ENCODE measurements at places on chromosomes 5 and 9.
A peak's percentile ranks its signal among the peaks of the same experiment; 100 is the strongest.

- no peak for DNase-seq
Measured at GRCh38 chr5:74976651-74977050, 75.7 kb downstream of the GCNT4 start.

DNA sequence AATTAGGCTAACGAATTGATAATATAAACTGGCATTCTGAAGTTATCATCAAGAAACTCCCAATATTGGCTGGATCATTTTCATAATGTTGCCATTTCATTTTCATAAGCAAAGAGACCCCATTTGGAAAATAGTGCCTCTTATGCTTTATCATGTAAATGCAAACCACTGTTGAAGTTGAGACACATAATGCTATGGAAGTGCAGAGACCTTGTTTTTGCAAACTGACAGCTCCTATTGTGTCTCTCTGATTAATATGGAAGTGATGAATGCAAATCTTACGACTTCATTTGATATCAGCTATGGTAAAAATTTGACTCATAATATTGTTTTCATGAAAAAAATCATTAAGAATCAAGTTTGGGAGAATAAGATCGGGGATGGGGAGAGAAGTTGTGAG lies 25.3 kb upstream of the ZNF608 start:
- no peak for DNase-seq

- no peak for DNase-seq
Measured at GRCh38 chr5:172044631-172045314, 38.3 kb upstream of the FBXW11 start.

DNA sequence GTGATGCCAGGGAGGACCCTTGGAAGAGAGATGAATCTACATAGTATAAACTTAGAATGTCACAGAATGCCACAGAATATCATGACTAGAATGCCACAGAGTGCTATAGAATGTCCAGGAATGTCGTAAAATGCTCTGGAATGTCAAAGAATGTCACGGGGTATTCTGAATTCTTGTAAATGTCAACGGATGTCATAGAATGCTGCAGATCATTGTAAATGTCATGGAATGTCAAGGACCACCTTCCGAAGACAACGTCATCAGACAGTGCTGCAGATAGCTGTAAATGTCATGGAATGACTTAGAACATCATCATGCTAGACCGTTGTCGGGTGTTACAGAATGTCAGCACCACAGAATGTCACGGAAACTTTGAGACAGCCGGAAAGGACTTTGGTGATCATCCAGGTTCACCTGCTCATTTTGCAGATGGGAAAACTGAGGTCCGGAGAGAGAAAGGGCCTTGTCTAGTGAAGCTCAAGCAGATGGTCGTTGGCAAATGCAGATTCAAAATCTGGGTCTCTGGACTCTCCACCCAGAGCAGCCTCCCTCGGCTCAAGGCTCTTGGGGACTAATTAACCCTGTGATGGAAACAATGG lies 117.1 kb downstream of the LHX2 start:
- no peak for DNase-seq

GRCh38 chr5:148416921-148417320 lies 33.2 kb downstream of the FBXO38 start:
- peak; percentile 8 for DNase-seq

- DNase-seq = no peak
Measured at GRCh38 chr5:83490203-83490602, 18.7 kb downstream of the VCAN start.

- no peak for DNase-seq
Measured at GRCh38 chr5:14175381-14175780, 32.2 kb downstream of the TRIO start.

GRCh38 chr5:127705120-127705892 lies 2.1 kb downstream of the CCDC192 start:
- DNase-seq = peak; percentile 69

DNA sequence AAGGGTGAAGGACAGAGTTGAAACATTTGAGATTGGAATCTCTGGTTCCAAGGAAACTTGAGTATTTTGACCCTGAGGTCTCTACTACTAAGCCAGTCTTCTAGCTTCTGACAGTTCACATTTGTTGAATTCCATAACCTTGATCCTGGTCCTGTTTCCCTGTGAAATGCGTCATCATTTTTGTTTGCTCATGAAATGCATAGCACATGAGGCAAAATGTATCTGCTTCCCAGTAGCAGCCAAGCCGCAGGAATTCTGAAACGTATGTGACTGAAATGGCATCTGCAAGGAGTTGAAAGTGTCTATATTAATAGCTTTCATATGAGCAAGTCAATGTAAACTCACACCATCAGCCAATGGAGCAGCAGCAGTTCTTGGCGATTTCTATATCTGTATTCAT lies 307.9 kb downstream of the CSNK1G3 start:
- no peak for DNase-seq

- DNase-seq = peak; percentile 46
Measured at GRCh38 chr9:131394464-131395156, 724 bp downstream of the PRRC2B start.

DNA sequence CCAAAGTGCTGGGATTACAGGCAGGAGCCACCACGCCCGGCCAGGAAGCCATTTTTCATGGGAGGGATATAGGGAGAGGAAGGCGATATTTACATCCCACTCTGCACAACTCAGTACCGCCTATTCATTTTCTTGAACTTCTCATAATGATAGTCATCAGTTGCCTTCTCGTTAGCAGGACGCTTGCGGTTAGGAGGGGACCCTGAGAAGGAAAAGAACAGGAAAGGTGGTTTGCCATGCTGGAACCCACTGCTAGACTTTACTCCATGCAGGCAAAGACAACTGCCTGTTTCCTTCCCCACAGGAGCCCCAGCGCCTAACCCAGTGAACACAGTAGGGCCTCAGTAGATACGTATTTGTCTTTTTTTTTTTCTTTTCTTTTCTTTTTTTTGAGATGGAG lies 4.1 kb upstream of the TOR1A start:
- no peak for DNase-seq

DNA sequence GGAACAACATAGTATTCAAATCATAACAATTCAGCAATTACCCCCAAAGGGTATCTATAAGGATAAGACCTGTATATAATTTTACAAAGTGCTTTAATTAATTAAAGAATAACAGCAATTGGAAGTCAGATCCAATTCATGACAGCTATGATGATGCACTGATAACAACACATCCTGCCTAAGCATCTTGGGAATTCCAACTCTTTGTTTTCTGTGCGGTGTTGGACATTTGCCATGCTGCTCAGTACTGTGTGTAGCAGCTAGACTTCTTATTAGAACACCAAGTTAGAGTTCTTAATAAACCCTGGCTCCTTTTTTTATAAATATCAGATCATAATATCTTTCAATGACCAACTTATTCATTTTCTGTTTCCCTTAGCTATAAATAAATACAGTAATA lies 209.0 kb downstream of the SEC61B start:
- DNase-seq = no peak

DNA sequence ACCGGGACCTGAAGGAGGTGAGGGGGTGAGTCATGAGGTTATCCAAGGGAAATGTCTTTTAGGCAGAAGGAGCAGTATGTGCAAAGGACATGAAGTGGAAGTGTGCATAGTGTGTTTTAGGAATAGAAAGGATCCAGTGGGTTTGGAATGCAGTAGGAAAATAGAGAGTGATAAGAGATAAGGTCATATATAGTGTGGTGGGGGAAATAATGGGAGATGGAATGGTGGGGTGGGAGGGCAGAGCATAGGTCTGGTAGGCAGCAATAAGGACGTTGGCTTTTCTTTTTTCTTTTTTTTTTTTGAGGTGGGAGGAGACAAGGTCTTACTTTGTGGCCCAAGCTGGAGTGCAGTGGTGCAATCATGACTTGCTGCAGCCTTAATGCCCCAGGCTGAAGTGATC lies 17.8 kb downstream of the SNX24 start:
- DNase-seq = no peak

DNA sequence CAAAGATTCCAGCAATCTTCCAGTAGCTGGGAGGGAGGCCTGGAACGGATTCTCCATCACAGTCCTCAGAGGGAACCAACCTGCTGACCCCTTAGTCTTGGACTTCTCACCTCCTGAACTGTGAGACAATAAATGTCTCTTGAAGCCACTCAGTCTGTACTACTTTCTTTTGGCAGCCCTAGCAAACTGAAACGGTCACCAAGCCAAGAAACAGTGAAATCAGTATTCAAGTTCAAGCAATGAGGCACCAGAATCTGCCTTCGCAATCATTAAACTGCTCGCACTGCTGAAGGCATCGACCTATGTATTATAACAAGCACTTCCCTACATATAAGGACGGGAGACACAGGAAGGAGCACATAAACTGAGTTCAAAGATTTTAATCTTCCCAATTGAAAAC lies 120.6 kb upstream of the PUM3 start:
- DNase-seq = no peak

- DNase-seq = peak; percentile 41
Measured at GRCh38 chr9:22528485-22528884, 81.9 kb downstream of the DMRTA1 start.

DNA sequence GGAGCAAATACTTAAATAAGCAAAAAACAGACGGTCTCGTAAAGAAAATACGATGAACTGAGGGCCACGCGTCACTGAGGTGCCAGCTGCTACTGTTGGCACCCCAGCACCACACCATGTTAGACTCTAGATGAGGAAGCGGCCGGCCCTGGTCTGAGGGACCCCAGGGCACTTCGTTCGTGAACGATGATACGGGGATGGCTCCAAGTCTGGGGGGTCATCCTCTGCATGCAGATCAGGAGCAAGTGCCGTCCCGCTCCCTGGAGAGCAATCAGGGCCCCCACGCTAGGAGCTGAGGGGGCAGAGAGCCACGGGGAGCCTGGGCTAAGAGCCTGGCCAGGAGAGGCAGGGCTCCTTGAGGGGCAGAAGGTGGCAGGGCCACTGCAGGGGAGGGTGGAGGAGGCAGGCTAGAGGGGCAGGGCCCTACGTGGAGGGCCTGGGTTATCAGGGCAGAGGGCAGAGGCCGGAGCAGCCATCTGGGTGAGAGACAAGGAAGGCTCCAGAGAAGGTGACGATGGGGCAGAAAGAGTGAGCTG lies 24.1 kb downstream of the SARDH start:
- no peak for DNase-seq

DNA sequence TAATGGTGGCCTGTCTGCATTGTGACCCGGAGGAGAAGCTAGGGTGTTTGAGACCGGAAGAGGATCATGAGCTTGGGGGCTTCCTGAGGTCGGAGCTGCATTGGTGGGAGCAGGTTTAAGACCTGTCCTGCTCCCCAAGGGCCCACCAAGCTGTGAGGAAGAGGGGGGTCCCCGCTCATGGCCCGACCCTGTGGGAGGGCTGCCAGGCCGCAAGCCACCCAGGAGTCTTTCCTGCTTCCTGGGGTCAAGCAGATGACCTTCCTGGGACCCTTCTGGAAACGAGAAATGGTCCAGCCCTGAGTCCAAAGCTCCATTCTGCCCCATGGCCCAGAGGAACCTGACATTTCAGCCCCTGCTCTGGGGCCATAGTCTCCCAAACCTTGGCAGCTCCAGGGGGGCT lies 61.5 kb upstream of the RNU6ATAC start:
- no peak for DNase-seq

- no peak for DNase-seq
Measured at GRCh38 chr9:19386502-19387044, 6.5 kb upstream of the RPS6 start.

GRCh38 chr5:68255305-68256120 lies 40.0 kb downstream of the PIK3R1 start:
- DNase-seq = no peak

- no peak for DNase-seq
Measured at GRCh38 chr9:10104774-10105173, 508.0 kb downstream of the PTPRD start.

DNA sequence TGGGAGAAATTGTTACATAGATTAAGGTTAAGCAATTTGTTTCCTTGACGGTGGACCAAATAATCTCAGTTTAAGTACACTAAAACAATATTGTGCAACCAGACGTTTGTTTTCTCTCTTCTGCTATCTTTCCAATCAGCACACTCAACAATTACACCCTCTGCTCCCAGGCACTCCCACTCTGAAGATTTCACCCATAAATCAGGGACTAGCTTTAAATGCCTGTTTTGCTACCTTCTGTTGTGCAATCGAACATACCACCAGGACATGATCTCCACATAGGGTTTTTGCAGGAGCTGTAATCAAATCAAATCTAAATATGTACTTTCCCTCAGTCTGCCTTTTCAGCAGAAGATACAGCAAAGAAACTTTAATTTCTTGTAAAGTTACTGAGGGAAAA lies 405.8 kb upstream of the TLE4 start:
- DNase-seq = no peak

DNA sequence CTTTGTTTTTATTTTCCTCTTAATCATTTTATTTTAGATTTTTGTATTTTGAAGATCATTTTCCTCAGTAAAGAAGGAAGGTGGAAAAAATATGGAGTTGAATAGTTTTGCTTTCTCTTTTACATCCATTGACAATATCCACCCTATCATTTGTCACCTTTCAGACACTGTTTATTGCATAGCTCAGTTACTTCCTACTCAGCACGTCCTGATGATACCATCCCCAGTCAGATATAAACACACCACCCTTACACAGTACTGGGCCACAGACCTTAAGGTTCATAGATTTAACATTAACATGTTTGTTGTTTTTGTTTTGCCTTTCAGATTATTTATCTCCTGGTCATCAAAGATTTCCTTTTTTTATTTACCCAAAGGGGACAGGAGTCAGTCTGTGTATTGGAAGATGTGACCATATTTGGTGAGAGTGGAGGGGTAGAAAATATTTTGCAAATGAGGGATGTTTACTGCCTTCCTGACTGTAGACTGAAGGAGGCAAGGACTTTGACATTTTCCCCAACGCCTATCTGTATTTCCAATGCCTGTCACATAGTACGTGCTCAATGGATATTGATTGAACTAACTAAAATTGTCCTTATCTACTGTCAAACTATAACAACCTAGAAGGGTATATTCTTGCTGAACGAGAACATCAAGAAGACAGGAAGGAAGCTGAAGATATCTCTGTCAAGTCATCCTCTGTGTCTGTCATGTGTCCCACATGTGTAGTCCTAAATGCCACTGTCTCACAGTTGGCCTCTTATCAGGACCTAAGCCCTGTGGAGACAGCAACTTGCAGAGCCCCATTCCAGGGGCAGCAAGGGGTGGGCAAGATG lies 15.6 kb downstream of the STX17 start:
- no peak for DNase-seq

- DNase-seq = no peak
Measured at GRCh38 chr5:54173251-54173650, 137.1 kb downstream of the ARL15 start.

DNA sequence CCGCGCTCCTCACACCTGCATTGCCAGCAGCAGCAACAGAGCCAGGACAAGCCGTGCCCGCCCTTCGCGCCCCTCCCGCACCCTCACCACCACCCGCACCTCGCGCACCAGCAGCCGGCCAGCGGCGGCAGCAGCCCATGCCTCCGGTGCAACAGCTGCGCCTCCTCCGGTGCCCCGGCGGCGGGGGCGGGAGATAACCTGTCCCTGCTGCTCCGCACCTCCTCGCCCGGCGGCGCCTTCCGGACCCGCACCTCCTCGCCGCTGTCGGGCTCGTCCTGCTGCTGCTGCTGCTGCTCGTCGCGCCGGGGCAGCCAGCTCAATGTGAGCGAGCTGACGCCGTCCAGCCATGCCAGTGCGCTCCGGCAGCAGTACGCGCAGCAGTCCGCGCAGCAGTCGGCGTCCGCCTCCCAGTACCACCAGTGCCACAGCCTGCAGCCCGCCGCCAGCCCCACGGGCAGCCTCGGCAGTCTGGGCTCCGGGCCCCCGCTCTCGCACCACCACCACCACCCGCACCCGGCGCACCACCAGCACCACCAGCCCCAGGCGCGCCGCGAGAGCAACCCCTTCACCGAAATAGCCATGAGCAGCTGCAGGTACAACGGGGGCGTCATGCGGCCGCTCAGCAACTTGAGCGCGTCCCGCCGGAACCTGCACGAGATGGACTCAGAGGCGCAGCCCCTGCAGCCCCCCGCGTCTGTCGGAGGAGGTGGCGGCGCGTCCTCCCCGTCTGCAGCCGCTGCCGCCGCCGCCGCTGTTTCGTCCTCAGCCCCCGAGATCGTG lies 517 bp downstream of the KCNN2 start:
- no peak for DNase-seq

Measured in RKO (cell line).